Fibroblast of villous mesenchyme (primary cell): ENCODE measurements at places on chromosomes 12 and 14. TPM values are rescaled to one million over a fixed set of nuclear protein-coding genes. Genes with fewer than 3 reads are reported as not detected.

IL23A gene
- total RNA-seq = 0.32 TPM in 1 of 2 replicates, not detected in the other

DNA sequence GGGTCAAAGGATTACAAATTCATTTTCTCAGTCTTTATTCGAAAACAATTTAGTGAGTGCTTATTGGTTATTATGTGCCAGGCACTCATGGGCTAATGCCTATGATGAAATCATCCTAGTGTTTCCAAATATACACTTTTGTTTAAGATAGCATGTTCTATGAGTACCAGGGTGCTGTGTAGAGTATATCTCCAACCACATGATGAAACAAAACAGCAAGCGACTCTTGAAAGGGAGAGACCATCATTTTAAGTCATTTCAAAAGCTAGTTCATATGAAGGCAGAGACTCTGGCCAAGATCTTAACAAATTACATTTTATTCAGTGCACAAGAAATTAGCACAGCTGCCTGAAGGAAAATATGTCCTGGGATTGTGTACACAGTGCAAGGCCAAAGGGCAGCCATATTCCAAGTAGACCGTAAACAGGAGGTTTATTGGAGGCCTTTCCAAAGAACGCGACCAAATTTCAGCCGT is 204.2 kb downstream of the EFCAB11 start:
- DNase-seq = peak; percentile 82

DNA sequence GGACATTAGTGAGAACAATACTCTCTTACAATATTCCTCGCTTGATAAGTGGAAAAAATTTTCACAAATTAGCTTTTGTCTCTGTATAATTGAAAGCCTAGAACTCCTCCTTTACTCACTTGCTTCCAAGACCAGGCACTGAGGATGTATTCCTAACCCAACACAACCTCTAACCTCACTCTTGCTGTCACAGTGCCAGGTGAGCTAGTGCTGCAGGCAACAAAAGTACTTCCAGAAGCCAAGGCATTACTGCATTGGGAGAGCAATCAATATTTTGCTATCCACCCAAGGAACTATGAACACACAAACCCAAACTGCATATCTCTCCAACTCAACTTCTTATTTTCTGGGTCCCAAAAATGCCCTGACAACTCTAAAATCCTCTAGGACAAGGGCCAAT is 1081.0 kb downstream of the VRK1 start:
- DNase-seq = no peak

DNA sequence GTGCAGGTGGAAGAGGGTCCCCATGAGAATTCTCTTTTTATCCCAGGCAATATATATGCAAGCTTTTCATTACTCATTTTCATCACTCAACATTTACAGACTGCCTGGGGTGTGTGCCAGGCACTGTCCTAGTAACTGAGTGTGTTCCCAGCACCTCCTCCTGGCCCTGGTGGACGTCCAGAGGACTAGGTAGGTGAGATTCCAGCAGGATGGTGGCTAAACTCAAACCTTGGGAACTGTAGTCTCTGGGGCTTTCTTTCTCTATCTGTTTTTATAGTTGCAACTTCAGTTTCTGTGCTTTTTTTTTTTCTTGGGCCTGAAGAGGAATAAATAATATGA is 63.8 kb downstream of the SUSD6 start:
- no peak for DNase-seq

DDX51 gene
- 8.2 and 11.3 TPM in 2 replicates for total RNA-seq

DNA sequence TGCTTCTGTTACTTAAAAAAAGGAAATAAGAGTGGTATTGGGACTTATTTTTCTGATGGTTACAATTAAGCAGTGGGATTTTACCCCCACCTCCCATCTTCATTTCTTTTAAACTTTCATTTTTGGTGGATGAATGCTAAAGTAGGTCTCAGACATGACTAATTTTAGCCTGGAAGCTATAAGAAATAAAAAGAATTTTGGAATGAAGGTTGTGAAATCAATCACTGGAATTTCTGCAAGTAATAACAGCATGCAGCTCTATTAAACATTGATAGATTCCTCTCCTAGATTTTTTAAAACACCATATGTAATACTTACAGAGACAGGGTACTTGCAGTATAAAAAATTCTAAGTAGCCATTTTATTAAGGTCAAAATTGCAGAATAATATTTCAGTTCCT is 164.2 kb upstream of the CLEC14A start:
- peak; percentile 50 for DNase-seq
